ENCODE measurements at places on chromosomes 4 and X.

DNA sequence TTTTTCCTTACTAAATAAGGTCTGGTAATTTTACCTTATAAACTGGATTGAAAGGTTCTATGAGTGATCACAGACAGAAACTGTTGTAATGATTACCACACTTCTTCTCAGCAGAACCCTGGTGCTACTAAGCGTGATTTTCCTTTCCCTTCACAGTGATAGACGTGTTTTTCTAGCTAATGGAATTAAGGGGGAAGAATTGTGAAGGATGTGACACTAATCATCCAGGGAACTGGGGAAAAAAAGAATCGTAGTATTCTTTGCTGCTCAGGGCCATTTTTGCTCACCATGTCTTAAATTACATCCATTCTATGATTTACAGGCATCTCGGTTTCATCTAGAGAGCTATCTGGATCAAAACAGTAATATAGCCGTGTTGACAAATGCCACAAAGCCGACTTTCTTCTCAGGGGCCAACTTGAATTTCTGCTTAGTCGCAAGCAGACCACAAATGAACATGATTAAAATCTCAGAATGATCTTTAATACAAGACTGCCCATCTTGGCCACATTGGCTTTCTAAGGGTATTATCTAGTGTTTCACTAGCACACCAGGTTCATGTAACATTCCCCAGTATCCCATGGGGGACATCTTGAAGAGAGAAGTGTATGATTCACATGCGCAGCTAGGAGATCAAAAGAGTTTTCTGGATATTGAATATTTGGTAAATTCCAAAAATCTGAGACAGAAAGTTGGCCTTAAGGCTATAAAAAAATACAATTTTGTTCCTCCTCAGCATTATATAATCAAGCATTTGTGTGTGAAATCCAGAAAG is 154.0 kb downstream of the UGT8 start:
- DNase-seq, result no peak

DNA sequence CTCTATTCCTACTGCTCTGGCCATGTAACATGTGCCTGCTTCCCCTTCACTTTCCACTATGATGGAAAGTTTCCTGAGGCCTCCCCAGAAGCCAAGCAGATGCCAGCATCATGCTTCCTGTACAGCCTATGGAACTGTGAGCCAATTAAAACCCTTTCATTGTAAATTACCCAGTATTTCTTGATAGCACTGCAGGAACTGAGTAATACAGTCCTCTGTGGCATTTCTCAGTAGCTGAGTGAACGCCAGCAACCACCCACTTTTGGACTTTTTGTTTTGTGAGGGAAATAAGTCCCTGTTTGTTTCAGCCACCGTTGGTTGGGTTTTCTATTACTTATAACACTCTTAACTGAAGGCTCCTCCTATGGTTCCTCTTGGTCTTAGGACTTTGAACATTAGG is 104.1 kb downstream of the C4orf51 start:
- no peak for DNase-seq

DNA sequence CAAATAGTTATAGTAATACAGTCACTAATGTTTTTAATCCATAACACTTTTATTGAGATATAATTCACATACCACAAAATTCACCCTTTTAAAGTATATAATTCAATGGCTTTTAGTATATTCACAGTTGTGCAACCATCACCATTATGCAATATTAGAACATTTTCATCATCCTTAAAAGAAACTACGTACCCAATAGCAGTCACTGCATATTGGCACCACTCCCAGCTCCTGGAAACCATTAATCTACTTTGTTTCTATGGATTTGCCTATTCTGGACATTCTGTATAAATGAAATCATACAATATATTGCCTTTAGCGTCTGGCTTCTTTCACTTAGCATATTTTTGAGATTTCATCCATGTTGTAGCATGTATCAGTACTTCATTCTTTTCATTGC is 99.3 kb downstream of the AMMECR1 start:
- DNase-seq, result no peak

DNA sequence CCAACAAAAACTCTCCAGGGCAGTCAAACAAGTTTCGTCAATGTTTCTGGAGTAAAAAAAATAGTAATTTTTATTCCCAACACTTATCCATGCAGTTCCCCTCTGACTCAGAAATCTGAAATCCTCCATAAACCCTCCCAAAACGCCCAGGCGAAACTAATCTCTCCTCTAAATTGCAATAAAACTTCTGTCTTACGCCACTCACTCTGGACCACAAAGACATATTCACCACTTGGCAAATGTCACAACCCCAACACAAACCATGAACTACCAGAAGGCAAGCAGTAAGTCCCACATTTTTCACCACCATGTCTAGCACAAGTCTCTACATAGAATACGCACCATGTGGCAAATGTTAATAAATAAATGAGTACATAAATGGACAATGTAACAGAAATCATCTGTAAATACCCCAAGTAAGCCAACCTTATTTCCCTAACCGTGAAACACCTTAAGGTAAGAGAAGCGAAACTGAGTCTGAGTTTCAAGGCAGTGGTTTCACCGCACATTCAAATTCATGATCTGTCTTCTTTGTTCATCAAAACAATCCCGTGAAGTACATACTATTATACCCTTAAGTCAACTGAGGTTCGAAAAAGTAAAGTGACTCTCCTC is 1.6 kb downstream of the PAPSS1 start:
- DNase-seq, result no peak

DNA sequence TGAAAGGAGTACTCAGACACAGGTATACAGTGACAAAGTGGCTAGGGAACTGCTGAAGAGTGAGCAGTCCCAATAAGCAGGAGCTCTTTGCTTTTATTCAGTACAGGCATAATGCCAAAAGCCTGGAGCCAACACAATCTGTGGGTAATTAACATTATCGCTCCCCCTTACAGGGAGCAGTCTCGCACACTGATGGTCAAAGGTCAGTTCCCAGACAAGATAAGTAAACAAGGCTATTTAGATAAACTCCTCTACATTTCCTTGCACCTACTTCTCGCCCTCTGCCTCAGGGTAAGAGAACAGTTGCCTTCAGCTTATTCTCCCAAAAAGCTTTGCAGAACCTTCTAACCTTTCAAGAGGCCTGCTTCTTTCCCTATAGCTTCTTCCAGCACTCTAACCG is 73.9 kb upstream of the TAF9B start:
- DNase-seq, result no peak

DNA sequence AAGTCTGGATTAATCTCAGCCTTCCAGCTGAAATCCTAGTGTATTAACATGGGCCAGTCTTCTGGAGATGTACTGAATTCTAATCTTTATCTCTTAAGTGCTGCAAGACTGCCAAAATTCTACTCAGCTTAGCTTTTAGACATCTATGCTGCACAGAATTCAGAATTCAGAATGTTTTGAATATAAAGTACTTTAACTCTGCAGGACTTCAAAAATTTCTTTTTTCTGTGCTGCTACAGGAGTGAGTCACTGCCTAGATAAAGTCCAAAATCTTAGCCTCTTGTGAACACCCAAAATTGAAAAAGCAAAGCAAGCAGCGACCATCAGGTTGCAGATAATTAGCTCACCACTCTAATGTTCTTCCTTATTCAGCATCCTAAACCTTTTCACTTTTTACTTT is 1092.6 kb upstream of the PCDH10 start:
- DNase-seq, result no peak

DNA sequence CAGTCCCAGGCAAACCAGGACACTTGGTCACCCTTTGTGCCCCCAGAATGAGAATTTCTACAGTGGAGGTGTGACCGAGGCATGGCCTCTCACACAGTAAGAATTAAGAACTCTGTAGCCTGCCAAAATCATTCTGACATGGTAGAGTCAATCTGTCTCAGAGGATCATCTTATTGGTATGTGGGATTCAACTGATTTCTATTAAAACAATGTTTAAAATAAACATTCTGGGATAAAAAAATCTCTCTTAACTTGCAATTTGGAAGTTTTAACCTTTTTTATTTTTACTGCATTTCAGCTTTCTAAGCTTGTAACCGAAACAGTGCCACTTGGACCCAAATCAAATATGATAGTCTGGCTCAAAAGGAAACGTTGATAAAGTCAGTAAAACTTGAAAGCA is 165.4 kb upstream of the LDB2 start:
- DNase-seq, result no peak

DNA sequence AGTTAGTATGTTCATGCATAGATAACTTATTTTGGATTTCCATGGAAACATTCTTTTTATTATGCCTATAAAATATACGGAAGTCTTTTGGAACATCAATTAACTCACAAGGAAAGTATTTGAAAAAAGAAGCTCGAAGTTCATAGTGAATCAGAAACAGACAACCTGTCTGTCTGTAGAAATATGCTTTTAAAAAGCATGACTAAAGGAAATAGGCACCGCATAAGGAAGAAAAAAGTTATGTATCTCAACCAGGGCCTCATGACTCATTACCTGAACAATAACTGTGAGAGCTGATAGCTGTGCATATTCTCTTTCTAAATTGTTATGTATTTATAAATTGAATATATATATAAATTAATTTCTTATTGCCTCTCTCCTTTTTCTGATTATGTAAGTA is 324.1 kb downstream of the TLL1 start:
- no peak for DNase-seq

DNA sequence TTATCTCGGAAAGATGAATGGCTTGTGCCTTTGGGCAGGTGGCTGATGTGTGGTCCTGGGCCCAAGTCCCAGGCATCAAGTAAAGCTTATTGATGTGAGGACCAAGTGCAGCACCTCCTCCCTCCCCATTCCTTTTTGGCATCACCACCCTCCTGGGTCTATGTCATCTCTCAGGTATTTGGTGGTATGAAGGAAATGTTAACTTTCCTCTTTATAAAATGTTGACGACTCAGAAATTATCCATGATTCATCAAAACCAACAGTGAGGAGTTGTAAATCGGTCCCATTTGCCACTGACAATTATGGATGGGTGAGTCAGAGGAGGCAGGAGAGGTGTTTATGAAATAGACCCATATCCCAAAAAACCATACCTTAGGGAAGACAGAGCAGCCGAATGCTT is 229.4 kb upstream of the GATB start:
- no peak for DNase-seq

- no peak for DNase-seq
Observed at GRCh38 chrX:112816908-112817307, 23.7 kb downstream of the AMOT start.

DNA sequence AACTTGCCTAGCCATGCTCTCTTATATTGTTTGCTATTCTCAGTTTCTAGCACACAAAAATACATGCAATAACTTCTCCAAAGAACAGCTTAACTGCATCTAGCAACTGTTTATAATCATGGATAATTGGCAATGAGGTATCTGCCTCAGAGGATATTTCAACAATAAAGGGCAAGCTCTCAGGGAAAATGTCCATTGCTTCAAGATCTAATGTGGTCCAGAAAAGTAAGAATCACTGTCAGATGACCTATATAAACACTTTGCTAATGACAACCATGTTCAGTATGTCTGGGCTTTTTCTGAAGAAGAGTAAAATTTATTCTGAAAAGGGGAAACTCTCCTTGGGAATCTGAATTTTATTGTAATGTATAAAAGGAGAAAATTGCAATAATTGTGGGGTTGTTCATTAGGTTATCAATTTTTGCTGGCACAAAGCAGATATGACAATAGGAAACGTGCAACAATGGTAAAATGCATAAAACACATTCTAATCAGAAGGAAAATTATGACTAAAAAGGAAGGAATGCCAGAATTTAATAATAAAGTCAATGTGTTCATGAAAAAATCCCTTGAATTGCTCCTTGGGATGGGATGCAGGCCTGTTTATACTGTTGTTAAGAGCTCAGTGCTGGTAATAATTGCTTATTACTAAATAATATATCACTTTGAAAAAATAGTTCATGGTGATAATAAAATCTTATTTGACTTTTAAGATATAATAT is 90.3 kb downstream of the ANTXR2 start:
- DNase-seq, result no peak

DNA sequence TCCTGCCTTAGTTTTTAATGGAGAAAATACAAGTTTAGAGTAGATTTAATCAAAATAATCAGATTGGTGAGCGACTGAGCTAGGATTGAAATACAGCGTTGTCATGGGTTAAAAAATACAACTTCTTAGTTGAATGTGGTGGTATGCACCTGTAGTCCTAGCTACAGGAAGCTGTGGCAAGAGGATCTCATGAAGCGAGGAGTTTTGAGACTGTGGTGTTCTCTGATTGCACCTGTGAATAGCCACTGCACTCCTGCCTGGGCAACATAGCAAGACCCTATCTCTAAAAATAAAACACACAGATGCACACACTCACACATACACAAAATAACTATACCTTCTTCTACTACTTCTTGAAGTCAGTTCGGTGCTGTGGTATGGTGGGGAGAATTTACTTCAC is 19.8 kb upstream of the GBA3 start:
- no peak for DNase-seq

- DNase-seq, result no peak
Observed at GRCh38 chrX:28610746-28611145, 23.5 kb downstream of the IL1RAPL1 start.

- no peak for DNase-seq
Observed at GRCh38 chr4:67084783-67085182, 460.5 kb downstream of the CENPC start.

DNA sequence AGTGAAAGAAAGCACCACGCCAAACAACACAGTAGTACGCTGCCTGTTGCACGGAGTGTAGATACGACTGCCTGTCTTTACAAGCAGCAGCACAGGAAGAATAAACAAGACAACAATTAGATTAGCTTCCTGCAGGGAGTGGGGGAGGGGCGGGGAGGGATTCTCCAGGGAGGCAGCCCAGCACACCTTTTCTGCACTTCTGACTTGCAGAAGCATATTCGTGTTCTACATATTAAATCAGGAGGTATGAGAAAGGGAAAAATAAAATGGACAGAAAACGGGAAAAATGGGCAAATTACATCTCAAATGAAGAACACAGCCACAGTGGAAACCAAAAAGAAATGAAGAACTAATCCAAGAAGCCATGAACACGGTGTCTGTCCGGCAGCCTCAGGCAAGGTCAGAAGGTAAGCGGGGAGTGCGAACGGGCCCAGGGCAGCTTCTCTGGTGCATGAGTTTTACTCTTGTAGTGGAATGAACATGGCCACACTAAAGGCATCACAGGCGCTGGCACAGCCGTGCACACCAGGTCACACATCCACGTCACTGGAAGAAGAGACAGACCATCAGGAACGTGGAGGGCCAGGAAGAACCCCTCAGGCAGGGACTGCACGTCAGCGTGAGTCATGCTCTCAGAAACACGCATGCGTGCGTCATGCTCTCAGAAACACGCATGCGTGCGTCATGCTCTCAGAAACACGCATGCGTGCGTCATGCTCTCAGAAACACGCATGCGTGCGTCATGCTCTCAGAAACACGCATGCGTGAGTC is 20.1 kb upstream of the ADRA2C start:
- no peak for DNase-seq

DNA sequence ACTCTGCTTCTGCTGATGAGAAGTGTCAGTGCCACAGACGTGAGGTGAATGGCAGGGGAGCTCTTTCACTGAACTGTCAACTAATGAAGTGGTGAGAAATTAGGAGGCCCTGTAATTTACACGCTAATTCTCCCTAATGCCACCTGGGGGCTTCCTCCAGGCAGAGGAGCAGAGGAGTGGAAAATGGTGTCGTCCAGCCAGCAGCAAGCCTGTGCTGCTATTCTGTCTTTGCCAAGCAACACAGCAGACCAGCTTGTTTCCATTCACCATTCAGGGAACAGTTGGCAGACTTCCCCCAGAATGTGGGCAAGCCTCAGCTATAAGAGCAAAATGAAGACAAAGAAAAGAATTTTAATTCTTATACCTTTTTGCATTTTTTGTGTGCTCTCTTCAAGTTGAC is 245.2 kb upstream of the TET2 start:
- no peak for DNase-seq
